ENCODE measurements at places on chromosomes 5 and 9.
A peak's percentile ranks its signal among the peaks of the same experiment; 100 is the strongest.

- DNase-seq: no peak
These were observed 755 bp downstream of the CDKN2B start for GRCh38 chr9:22008384-22008716.

DNA sequence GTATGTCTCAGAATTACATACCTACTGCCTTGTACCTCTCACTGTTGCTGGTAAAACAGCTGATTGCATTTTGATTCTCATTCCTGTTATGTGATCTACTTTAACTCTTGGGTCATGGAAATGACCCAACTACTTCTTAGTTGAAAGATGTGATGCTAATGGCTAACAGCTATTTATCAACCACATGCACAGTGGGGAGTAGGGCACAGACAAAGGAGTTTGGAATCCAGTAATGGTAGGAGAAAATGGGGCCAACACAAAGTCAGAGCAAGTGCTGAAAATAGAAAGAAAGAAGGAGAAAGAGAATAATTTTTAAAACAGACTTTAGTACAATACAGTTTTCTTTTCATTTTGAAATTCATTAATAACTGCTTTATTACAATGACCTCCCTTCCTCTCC, 241.0 kb downstream of the PTPRD start:
- DNase-seq: no peak

GRCh38 chr5:173829826-173830225, 58.3 kb upstream of the CPEB4 start:
- DNase-seq: no peak

DNA sequence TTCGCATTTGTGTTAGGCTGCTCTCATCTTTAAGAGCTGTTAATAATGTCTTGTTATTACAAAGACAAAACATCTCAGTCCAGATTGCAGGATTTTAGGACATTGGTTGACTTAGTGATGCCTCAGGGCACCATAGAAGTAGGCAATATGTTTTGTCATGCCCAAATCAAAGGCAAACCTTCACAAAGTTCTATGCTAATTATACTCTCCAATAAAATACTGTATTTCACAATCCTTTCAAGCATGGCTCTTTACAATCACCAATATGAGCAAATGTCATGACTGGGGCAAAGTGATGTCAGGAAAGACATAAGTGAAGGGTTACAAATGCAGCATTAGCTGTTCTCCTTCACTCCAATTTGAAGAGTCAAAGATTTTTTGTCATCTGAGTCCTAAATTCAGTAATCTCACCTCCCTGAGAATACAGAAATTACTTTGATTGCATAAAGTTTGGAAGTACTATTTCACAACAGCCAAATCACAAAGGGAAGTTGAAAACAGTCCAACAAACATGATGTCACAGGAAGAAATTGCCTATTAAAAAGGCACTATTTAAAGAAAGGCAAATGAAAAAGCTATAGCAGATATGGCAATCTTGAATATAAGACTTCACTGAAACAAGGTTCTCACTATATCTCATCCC, 303.2 kb downstream of the PRR16 start:
- no peak for DNase-seq

DNA sequence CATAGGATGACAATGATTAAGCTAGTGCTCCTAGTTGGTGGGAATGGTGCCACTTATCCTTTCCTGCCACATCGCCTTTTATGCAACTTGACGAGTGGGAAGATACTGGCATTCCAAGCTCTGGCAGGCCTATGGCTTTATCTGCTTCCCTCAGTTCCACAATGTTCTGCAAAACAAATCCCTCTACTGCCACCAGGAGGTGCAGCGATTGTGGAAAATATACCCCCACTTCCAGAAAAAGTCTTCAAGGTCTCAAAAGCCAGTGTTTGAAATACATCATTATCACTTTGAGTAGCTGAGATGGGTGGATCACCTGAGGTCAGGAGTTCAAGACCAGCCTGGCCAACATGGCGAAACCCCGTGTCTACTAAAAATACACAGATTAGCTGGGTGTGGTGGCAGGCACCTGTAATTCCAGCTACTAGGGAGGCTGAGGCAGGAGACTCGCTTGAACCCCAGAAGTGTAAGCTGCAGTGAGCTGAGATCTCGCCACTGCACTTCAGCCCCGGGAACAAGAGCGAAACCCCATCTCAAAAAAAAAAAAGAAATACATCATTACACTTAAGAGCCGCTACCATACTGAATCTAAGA, 3.4 kb downstream of the CLINT1 start:
- DNase-seq: no peak

GRCh38 chr9:113593682-113594281, 130.3 kb downstream of the RGS3 start:
- DNase-seq: peak; percentile 99

DNA sequence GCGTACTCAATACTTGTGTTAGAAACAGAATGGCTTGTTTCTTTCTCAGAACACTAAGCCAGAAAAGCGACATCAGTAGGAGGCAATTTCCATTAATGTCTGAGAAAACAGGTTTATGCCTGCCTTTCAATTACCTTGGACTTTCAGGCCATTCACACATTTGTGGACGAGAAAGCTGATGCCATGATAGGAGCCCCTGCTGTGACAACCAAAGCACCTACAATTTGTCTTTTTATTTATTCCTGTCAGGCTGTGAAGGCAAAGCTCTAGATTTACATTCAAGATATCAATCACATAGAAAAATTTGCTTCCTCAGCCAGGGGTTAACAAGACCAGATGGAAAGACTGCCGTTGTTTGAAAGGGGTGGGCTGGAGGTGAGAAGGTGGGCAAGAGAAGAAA, 76.2 kb downstream of the C7 start:
- DNase-seq: no peak

DNA sequence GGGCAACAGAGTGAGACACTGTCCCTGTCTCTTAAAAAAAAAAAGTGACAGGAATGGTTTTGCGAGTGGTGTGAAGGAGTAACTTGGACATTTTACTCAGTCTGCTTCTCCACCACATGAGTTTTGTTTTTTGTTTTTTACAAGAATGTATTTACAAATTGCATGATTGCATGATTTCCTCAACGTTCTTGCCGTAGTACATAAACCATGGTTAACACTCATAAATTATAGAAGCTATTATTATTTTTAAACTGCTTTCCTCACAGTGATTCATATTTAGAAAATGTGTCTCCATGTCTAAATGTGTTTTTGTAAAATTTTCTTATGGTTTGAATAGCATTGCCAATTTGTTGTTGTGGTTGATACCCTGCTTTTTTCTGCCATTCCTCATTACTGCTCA, 220.0 kb downstream of the GOLPH3 start:
- DNase-seq: no peak

- no peak for DNase-seq
These were observed 159.6 kb downstream of the TLE4 start for GRCh38 chr9:79731171-79731890.

DNA sequence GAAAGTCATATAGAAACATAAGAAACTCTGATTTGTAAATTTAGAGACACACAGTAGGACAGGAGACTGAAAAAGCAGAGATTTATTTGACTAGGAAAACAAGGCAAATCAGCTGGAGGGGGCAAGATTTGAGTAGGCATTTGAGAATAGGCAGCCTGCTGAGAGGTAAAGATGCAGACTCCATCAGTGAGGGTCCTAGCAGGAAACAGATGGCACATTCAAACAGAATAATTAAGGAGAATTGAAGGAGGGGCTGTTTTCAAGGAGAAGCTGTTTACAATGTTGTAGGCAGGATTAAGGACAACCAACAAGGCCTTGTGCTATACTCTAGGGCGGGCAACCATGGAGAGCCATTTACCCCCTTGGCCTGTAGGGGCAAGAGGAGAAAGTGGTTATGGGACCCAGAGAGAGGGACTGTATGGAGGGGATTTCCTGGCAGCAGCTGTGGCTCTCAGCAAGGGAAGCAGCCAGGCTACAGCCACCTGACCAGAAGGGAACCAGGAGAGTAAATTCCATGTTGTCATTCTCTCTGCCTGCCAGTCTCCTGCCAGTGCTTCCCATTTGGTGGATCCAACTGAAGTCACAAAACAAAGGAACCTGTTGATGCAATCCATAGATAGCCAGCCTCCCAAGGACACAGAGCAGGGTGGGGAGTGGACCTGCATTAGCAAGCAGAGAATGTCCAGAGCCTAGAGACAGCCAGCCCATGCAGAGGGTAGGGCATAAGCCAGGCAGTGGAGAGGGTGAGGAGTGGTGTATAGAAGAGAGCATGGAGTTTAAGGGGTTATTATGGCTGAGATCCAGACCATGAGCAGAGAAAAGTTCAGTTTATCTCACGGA, 38.2 kb downstream of the PAPPA start:
- DNase-seq: no peak

GRCh38 chr5:14155739-14156138, 12.6 kb downstream of the TRIO start:
- no peak for DNase-seq

DNA sequence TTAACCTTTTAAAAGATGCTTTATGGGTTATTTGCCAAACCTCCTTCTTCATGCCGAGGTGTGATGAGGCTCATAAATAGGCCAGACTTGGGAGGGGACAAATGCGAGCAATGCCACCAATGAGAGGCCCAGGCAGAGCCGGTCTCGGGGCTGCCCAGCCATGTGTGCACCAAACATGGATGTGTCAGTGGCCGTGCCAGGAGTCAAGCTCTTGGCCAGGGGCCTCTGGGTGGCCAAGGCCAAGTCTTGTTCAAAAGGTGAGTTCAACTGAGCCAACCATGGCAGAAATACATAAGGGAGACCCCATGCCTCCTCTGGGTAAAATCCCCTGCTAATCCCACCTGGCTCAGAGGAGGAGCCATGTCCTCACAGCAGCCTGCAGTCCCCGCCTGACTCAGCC, 10.9 kb upstream of the LCN15 start:
- no peak for DNase-seq

DNA sequence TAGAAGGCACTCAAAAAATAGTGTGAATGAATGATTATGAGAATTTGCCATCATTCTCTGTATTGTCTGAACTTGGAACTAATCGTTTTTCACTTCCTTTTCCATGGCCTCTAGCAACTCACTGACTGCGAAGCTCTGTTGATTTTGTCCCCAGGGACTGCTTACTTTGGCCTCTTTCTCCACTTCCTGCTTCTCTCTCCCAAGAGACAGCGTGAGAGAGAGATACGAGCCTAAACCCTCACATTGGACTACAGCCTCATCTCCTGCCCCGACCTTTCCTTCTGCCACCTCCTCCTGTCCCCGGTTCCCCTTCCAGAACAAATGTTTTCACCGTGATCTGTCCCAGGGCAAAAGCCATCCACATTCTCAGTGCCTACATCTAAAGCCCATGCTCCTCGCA, 300.8 kb upstream of the PANK3 start:
- DNase-seq: no peak

DNA sequence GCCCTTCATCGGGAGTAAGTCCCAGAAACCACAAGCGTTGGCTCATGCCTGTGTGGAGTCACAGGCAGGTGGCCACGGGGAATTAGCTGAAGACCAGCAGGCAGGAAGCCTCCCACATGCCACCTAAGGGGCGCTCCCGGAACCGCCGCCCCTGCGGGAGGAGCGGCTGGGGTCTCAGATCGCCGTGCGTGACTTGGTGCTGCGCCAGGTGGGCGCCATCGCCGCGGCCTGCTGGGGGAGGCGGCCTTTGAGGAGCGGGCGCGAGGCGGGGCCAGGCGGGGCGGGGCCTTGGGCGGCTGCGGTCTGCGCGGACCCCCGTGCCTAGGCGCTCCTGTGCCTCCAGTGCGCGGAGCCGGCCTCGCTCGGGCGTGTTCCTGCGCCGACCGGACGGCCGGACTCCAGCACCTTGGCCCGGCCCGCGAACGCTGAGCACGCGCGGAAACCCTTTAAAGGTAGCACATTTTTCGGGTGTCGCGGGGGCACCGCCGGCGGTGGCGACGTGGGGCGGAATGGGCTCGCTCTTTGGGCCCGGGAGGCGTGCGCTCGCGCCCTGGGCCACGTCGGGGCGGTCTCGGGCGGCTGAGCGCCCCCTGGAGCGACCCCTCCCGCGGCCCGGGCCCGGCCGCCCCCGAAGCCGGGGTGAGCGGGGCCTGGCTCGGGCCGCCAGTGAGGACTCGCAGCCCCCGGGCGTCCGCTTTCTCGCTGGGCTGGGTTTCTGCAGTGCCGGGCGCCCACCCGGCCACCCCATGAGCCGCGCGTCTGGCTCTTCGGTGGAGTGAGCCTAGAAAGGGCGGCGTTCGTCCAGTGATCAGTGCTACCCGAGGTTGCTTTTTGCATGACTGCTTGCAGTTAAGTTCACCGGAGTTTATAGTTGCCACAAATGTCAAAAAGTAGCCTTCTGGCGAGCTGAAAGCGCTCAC, 24.5 kb downstream of the LECT2 start:
- DNase-seq: no peak

- no peak for DNase-seq
These were observed 90.1 kb upstream of the DMRT1 start for GRCh38 chr9:751137-752051.

GRCh38 chr5:170426786-170427185, 37.6 kb upstream of the KCNMB1 start:
- no peak for DNase-seq

- peak; percentile 50 for DNase-seq
These were observed 367.8 kb upstream of the SPATA31A5 start for GRCh38 chr9:60546406-60546805.

DNA sequence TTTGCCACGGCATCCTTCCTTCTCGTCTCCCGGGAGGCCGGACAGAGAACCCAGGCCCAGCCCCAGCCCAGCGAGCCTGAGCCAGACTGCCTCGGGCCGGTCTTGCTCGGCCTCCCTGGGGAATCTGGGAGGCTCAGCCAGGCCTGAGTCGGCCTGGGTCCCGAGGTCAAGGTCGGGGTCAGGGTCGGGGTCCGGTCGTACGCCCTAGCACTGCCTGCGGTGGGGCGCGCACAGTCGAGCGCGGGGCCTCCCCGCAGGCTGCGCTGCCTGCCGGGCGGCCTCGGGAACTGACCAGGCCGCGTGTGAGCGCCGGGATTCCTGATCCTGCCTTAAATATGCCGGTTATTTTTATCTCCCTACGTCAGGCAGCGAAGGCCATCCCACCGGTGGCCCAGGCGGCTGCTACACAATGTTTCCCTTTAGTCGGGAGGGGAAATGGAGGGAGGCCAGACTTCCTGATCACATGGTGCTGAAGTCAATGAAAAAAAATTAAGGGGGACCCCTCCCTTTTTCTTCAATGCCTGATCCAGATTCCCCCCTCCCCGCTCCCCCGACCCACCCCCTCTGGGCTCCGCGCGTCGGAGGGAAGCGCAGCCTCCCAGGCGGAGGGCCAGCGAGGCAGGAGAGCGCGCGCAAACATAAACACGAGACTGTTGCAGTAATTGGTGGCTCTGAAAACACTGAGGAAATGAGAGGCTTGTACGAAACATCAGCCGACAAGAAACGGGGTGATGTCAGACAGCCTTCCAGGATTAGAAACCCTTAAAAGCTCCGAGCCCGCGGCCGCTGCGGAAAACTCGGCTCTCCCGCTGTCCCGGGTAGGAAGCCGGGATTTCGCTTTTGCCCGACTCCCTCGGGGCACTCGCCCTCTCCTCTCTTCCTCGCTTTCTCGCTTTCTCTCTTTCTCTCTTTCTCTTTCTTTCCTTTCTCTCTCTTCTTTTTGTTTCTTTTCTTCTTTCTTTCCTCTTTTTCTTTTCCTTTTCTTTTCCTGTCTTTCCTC, 148.2 kb upstream of the KLF4 start:
- peak; percentile 98 for DNase-seq

DNA sequence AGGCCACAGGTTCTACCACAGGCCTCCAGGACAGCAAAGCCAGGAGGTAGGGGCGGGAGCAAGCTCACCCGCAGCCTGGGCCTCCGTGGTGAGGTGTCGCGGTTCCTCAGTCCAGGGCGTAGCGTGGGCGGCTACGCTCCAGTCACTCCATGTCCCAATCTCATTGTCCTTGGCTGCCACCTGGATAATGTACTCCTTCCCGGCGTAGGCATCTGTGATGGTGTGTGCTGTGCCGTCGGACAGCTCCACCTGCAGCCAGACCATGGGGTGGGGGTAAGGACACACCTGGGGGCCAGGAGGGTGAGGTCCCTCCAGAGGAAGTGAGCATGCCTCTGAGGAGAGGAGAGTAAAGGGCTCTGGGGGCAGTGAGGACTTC, 29.8 kb upstream of the ENHO start:
- no peak for DNase-seq

Measured in coronary artery (tissue), 2 donors.